NCI-H1694 (cell line): ENCODE measurements at places on chromosomes 6 and 20.

DNA sequence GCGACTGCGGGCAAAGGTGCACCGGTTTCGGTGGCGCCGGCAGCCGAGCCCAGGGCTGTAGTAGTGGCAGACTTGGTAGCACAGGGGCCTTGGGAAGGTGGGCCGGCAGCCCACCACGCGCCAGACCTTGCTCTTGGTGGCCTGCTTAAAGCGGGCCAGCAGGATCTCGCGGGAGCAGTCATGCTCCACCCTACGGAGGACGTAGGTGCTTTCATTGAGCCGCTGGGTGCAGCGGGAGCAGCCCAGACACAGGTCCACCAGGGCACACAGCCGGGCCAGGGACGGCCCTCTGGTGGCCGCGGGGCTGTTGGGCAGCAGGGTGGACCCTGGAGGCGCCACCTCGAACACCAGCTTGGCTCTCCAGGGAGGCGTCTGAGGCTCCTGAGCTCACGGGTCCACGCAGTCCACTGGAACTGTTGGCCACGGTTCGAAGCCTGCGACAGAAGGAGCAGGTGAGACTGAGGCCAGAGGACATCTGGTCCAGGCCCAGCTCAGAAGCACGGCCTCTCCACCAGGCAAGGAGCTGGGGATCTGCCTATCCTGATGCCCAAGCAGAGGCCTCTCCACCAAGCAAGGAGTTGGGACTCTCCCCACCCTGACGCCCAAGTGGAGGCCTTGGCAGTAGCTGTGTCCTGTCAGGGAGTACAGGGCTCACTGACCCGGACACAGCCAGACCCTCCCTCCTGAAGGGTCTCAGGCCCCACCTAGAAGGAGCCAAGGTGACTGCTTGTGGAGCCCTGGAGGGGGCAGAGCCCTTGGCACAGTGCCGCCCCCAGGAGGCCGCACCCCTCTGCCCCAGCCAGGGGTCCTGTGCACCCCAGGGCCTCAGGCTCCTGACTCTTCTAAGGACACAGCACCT lies 1.0 kb downstream of the HELZ2 start:
- DNase-seq, result no peak

- no peak for DNase-seq
Measured at GRCh38 chr6:152351110-152351509, 286.1 kb downstream of the SYNE1 start.

DNA sequence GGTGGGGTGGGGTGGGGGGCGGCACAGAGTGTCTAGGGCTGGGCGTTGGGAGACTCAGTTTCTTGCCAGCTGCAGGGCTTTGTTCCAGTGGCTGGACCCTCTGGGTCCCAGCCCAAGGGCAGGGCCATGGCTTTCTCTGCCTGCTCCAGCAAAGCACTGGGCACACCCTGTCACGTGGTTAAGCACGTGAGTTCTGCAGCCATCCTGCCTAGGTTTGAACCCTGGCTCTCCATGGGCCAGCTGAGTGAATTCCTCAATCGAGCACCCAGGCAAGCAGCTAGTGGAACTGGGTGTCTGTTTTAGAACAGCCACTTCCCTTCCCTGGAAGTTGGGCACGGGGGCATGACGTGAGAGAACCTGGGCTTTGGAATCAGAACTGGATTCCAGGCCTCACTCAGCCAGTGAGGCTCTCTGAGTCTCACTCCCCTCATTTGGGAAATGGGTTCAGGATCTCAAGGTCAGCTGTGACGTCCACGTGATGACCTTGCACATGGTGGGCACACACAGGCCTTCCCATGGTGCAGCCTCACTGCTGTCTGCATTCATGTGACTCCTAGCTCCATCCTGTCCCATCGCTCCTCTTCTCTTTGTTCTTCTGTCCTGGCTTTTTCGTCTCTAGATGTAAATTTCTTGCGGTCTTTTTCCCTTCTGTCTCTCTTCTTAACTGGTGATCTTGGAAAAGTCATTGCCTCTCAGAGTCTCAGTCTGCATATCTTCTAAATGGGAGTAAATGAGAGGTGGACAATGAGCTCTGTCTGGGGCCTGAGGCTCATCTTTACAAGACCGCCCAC lies 45.9 kb downstream of the NOL4L start:
- DNase-seq, result no peak

DNA sequence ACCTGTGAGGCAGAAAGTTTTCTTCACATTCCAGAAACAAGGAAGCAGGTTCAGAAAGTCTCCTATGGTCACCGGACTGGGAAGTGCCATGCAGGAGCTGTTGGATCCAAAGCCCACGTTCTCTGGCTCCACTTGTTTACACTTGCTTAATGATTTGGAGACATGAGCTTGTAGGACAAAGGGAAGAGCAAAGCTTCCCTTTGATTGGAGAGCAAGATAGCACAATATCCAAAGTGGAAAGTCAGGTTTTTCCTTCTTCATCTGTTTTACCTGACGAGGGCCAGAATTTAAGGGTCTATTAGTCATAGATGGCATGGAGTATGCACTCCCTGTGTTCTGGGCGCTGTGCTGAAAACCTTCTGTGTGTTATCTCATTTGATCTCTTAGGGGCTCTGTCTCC lies 81.2 kb downstream of the PDE7B start:
- no peak for DNase-seq

- no peak for DNase-seq
Measured at GRCh38 chr6:56803594-56803993, 151.3 kb upstream of the BEND6 start.

DNA sequence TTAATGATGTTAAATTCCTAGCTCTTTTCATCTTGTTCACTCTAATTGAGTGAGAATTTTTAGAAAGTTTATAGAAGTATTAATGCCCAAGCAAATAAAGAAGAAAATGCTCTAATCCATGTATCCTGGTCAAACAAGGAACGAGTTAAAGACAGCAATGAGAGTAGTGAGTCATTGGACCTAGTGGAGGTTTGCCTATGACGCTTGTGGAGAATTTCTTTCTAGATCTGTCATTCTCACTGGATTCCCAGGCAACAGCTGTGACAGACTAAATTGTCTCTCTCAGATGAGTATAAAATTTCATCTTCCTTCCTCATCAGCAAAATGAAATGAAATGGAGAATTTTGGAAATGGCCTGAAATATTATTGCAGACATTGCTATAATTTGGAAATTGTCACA lies 127.9 kb downstream of the COL19A1 start:
- no peak for DNase-seq

- DNase-seq, result no peak
Measured at GRCh38 chr6:107154131-107154800, 39.0 kb upstream of the BEND3 start.

DNA sequence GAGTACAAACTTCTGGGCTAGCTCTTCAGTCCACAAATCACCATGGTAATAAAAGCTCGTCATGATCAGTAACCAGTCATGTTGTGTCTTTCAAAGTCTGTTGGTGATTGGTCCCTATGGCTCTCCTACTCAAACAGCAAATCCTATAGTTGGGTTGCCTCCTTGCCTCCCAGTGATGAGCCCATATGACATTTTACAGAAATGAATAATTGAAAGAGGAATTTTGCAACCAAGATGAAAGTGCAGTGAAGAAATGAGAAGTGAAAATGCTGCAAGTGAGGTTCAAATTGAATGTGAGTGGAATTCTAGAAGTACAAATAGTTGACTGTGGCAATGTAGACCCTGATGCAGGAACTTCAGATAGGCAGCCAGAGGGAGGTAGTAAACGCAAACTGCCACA lies 5.1 kb upstream of the SIRPD start:
- no peak for DNase-seq
